ENCODE measurements at places on chromosomes 3 and 15.
A peak's percentile ranks its signal among the peaks of the same experiment; 100 is the strongest.

DNA sequence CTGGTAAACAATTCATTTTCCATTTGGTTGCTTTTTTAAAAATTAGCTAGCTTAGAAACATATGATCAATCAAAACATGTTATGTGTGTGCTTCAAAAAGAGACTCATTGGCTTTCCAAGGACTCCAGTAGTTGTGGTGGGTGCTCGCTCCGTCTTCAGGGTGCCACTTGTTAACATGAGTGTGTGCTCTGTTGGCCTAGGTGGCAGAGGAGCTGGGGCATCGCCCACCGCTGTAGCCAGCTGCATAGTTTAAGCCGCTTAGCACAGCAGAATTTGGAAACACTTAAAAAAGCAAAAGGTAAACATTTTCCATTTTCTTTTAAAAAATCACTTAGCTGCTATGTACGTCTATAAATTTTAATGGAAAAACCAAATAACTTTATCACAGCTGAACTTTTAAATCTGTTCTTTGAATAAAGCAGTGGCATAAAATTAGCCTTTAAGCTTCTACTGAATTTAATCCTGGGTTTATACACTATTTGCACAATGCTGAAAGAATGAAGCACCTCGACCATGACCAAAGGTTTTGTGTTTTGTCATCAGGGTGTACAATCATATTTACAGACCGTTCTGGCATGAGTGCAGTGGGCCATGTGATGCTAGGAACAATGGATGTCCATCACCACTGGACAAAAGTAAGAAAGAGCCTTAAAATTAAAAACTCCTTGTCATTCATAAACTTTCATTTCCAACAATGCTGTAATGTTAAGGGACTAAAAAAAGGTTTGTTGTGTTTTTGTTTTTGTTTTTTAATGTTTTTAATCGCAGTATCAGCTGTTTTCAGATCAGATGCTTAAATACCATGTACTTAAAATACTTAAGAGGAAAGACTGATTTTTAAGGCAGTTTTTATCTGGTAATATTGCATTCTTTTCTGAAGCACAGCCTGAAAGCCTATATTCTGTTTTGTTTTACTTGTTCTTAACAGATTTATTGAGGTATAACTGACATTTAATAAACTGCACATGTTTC lies 57.9 kb downstream of the TCAIM start:
- no peak overlapping the region for H3K4me3 ChIP-seq
- no peak overlapping the region for H3K27ac ChIP-seq
- H3K27me3 ChIP-seq = no peaks in the 10 kb centered on the region
- H3K4me1 ChIP-seq = peaks cover 8% of the 10 kb centered on the region
- DNase-seq = no peak
- H3K36me3 ChIP-seq = peaks cover 8% of the 10 kb centered on the region

DNA sequence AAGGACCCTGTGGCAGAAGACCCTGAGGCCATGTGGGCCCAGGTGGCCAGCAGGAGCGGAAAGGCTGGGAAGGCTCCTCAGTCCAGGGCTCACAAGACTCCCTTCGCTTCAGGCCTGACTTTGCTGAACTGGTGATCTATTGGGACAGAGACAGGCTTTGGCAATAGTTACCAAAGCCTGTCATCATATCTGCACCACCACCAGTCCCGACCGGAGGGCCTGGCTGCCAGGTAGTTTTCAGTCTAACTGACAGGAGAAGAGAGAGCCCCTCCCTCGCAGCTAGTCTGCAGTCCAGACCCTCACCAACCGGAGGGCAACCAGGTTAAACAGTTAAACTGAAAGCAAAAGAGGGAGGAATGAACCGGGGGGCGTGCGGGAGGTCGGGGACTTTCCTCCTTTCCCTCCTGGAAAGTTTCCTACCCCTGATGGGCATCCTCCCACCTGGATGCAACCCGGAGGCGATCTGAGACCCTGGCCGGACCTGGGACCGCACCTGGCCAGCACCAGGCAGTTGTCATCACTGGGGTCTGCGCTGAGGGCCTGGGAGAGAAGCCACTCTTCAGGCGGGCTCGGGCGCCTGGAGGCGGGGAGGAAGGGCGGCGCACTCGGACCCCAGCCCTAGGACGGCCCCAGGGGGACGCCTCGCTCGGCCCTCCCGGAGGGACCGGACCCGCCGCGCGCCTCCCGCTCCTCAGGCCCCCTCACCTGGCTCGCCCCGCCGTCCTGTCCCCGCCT lies 435 bp downstream of the RAB27A start:
- peak overlapping the region; percentile 89 for H3K27ac ChIP-seq
- no peaks in the 10 kb centered on the region for H3K4me1 ChIP-seq
- peak overlapping the region; percentile 87 for H3K4me3 ChIP-seq
- DNase-seq = no peak

DNA sequence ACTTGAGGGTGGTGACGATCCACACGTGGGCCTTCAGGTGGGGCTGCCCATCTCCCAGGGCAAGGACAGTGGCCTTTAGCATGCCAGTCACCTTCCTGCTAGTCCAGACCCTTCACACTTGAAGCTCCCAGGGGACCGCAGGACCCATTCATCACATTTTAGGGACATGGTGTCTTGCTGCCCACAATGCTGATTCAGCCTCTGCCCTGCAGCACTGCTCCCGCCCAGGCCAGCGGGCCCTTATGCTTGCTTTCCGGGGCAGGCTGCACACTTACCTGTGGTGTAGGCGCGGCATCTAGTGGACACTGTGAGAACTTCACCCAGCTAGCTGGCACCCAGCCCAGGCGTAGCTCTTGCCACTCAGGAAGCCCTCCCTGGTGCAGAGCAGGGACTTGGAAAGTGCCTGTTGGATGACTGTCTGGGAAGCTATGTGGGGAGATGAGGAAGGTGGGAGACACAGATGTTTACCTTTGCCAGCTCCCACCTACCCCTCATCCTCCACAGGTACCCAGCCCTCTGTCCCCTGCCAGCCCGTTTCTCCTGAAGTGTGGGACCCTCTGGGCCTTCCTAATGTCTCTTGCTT lies 26.3 kb upstream of the NR2C2 start:
- no peak overlapping the region for H3K27ac ChIP-seq
- no peak overlapping the region for H3K4me3 ChIP-seq
- peaks cover 10% of the 10 kb centered on the region for H3K4me1 ChIP-seq
- no peaks in the 10 kb centered on the region for H3K27me3 ChIP-seq

DNA sequence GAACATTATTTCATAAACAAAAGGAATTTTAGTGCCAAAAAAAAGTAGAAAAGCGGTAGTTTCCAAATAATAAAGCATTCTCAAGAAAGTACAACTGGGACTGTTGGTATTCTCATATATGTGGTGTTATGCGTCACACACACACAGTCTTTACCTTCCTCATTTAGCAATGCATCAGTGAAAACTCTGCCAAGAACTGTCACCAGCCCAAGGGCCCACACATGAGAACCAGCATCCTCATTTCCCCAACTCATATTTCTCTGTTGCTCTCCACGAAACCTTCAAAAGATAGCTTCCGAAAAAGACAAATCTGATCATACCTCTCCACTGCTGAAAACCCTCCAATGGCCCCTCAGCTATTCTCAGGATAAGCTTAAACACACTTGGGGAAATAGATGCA lies 150.7 kb downstream of the CADPS start:
- H3K4me3 ChIP-seq = no peak overlapping the region
- H3K27me3 ChIP-seq = no peaks in the 10 kb centered on the region
- no peak for DNase-seq
- no peak overlapping the region for H3K27ac ChIP-seq

GRCh38 chr15:96177279-96177678 lies 153.2 kb upstream of the NR2F2 start:
- H3K4me3 ChIP-seq = no peak overlapping the region
- no peak for DNase-seq
- H3K27ac ChIP-seq = no peak overlapping the region

- no peak for DNase-seq
- H3K4me3 ChIP-seq = no peak overlapping the region
- H3K4me1 ChIP-seq = no peaks in the 10 kb centered on the region
- no peak overlapping the region for H3K27ac ChIP-seq
- no peaks in the 10 kb centered on the region for H3K36me3 ChIP-seq
These were observed 183.9 kb downstream of the ARRDC4 start for GRCh38 chr15:98144388-98144787.

DNA sequence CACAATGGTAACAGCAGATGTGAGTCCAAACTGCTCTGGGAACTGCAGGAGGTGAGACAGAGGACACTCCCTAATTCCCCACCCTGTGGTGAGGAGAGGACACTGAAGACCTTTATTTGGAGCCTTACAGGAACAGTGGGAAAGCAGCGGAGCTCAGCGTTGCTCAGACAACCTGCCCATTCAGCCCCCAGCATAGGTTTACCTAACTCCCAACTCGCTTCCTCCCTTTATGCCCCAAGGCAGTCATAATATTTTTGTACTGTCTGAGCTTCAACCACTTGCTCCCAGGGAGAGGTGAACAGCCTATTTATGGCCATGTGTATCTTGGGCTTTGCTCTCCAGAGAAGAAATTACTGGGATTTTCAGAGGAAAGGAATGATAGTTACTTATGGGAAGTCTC lies 34.1 kb downstream of the SHC4 start:
- no peak overlapping the region for H3K4me3 ChIP-seq
- H3K27ac ChIP-seq = no peak overlapping the region
- H3K4me1 ChIP-seq = no peaks in the 10 kb centered on the region
- no peak for DNase-seq
- no peaks in the 10 kb centered on the region for H3K27me3 ChIP-seq
- no peaks in the 10 kb centered on the region for H3K36me3 ChIP-seq

DNA sequence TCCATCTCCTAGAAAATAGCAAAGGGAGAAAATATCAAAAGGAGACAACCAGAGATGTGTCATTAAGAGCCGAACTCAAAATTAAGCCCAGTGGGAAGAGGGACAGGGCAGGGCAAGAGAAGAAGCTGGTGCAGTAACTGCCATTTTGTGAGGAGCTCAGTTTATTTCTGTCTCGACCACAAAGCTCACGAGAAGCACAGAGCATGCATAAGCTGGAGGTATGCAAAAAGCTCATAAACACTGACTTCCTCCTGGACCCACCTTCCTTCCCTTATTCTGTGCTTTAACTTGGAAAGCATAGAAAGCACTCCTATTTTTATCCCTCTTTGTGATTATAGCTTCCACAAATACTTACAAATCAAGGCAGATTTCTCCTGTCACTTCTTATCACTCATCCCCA lies 81.3 kb downstream of the DGKG start:
- DNase-seq = no peak
- no peaks in the 10 kb centered on the region for H3K27me3 ChIP-seq
- H3K4me3 ChIP-seq = no peak overlapping the region
- H3K27ac ChIP-seq = no peak overlapping the region
- H3K4me1 ChIP-seq = peaks cover 16% of the 10 kb centered on the region

DNA sequence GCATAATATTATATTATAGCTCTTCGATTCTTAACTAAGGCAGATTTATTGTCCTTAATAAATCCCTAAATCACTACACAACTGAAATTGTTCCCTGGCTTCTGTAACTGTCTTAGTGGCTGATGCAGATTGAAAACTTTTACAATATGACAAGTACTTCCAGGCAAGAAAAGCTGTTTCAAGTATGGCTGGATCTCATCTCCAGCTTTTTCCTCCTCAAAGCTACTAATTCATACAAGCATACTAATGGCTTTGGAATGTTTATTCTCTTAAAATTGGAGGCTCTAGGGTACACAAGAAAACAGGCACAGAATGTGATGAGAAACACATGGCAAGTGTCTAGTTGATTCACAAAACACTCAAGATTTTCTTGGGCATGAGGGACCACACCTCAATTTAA lies 351.5 kb upstream of the ICE2 start:
- H3K4me1 ChIP-seq = peaks cover 3% of the 10 kb centered on the region
- no peak overlapping the region for H3K27ac ChIP-seq
- DNase-seq = no peak
- no peaks in the 10 kb centered on the region for H3K27me3 ChIP-seq

DNA sequence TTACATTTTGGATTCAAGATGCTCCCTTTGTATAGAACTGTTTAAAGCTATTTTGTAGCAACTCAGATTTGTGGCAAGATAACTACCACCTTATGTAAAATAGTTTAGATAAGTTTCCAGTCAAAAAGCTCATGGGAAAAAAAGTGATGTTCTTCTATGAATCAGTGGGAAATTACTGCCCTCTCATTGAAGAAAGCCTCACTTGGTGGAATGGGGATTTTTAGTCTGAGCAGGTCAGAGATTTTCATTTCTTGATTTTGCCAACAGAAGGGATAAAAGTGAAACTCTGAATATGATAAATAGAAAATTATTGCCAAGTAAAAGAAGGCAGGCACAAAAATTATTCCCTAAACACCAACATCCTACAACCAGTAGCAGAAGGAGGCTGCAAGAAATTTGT lies 25.8 kb upstream of the CSTA start:
- H3K27ac ChIP-seq = no peak overlapping the region
- no peaks in the 10 kb centered on the region for H3K27me3 ChIP-seq
- no peak overlapping the region for H3K4me3 ChIP-seq
- H3K4me1 ChIP-seq = no peaks in the 10 kb centered on the region
- H3K36me3 ChIP-seq = no peaks in the 10 kb centered on the region
- DNase-seq = no peak

DNA sequence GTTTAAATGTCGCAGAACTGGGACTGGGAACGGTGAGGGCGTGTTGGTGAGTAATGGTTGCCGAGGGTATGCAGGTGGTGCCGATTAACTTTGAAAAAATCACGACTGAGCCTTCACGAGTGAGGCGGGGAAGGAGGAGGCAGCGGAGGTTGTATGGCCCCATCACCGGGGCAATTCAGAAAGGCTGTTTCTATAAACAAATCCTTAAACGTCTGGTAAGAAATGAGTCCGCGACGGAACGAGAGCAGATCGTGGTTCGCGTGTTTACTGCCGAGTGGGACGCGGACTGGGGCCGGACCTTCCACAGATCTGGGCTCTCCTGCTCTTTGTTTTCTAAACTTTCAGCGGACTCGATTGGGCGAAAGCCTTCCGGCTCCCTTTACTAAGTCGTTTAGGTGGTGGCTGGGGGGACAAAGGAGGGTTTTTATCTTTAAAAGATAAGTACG lies 2.7 kb downstream of the IGF1R start:
- peak overlapping the region; percentile 73 for H3K4me3 ChIP-seq
- no peaks in the 10 kb centered on the region for H3K36me3 ChIP-seq
- peak overlapping the region; percentile 95 for H3K27ac ChIP-seq
- peak; percentile 45 for DNase-seq
- H3K27me3 ChIP-seq = no peaks in the 10 kb centered on the region

- H3K36me3 ChIP-seq = no peaks in the 10 kb centered on the region
- no peaks in the 10 kb centered on the region for H3K27me3 ChIP-seq
- no peak overlapping the region for H3K4me3 ChIP-seq
- peaks cover 17% of the 10 kb centered on the region for H3K4me1 ChIP-seq
- no peak overlapping the region for H3K27ac ChIP-seq
These were observed 61.0 kb downstream of the MECOM start for GRCh38 chr3:169602482-169602881.

DNA sequence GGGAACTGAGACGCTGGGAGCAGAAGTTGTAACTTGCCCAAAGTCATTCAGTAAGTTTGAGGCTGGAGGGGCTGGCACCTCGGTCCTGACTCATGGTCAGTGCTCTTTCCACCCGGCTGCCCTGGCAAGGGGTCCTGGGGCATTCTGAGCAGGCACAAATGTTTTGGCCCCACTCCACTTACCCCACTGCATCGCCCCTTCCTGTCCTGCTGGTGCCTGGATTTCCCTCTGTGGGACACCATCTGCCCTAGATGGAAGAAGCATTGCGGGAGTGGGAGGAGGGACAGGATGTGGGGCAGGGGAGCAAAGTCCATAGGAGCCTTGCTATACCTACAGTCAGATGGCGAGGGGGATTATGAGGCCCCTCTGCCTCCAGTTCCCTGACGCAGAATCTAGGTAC lies 4.5 kb downstream of the CORO2B start:
- no peaks in the 10 kb centered on the region for H3K36me3 ChIP-seq
- no peak overlapping the region for H3K27ac ChIP-seq
- DNase-seq = no peak
- H3K4me1 ChIP-seq = peaks cover 22% of the 10 kb centered on the region
- peaks cover 11% of the 10 kb centered on the region for H3K27me3 ChIP-seq
- H3K4me3 ChIP-seq = no peak overlapping the region

- no peak for DNase-seq
- H3K27ac ChIP-seq = no peak overlapping the region
- H3K4me1 ChIP-seq = peaks cover 72% of the 10 kb centered on the region
These were observed 77.0 kb downstream of the LRIG1 start for GRCh38 chr3:66423791-66424190.

Measured in heart left ventricle (tissue), 16 donors.